Stimulated activated CD4-positive, alpha-beta T cell treated with anti-CD3 and anti-CD28 coated beads, Interleukin-15, amount 100 ng/mL, for 1 hour (primary cell): ENCODE measurements at places on chromosomes 5 and 9.

DNA sequence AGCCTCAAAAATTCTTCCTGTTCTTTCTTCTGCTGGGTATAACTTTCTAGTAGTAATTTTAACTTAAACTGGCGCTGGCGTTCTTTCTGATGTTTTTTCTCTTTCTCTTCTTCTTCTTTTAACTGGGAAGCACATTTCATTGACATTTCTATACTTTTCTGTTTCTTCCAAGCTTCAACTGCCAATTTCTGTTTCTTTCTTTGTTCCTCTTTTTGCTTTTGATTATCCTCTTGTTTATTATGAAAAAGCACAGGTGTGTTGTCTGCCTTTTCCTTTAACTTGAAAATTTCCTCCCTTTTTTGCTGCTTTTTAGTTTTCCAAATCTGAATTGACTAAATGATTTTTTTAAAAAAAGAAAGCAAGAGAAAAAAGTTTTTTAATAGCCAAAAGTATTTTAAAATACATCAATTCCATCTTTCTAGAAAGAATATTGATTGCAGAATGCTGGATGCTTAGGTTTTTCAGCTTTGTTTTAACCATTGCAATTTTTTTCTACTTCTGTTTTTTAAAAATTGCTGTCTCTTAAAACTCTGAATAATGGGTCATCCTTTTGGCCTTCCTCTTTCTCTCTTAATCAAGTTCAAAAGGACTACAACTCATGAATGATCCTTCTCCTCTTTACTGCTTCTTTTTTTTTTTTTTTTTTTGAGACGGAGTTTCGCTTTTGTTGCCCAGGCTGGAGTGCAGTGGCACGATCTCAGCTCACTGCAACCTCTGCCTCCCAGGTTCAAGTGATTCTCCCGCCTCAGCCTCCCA is 8.8 kb upstream of the PGGT1B start:
- no peak for DNase-seq

- DNase-seq, result no peak
Measured at GRCh38 chr5:142048272-142048671, 35.4 kb upstream of the GNPDA1 start.

GRCh38 chr9:5556101-5556705 is 45.9 kb downstream of the PDCD1LG2 start:
- no peak for DNase-seq

- no peak for DNase-seq
Measured at GRCh38 chr5:72210888-72211678, 103.8 kb downstream of the MAP1B start.

GRCh38 chr5:151110122-151110681 is 29.4 kb upstream of the TNIP1 start:
- no peak for DNase-seq

DNA sequence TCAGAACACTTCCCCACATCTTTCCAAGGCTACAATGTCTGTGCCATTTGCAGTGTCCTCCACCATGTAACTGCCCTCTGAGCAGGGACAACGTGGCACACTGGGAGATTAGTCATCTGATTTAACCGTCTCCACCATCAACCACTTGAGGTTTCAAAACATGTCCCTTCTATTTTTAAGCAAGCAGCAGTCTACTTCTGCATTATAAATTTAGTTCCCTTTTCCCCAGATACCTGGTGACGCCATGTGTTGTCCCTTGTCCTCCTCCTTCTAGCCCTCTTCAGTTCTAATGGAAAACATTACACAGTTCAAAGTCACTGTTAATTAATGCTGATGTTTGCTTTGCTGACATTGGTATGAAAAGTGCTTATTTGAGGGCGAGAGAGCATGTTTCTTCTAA is 52.8 kb downstream of the ATP10B start:
- DNase-seq, result no peak

GRCh38 chr5:174491761-174492350 is 232.5 kb upstream of the MSX2 start:
- no peak for DNase-seq

DNA sequence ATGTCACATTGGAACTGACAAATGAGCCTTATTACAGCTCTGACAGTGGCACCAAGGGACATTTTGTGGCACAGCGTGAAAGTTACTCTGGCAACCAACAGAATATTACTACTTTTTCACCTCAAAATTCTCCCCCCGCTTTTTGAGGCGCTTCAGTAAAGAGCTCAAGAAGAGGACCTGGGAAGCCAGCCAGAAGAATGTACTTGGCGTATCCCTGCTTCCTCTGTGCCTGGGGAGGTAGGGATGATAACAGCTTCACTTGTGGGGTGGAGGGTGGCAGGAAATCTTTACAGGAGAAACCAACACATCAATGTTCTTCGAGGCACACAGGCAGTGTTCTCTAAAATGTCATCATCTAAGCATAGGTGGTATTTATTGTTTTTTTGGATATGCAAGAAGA is 624.1 kb downstream of the NR2F1-AS1 start:
- DNase-seq, result no peak

- DNase-seq, result no peak
Measured at GRCh38 chr5:181109489-181110013, 21.4 kb downstream of the OR2V1 start.

- DNase-seq, result no peak
Measured at GRCh38 chr9:136022731-136023409, 61.7 kb upstream of the UBAC1 start.

- no peak for DNase-seq
Measured at GRCh38 chr5:55904152-55904551, 53.0 kb downstream of the IL31RA start.

GRCh38 chr5:80871541-80871961 is 88.6 kb upstream of the RASGRF2 start:
- DNase-seq, result no peak

- DNase-seq, result no peak
Measured at GRCh38 chr5:111197523-111197922, 26.7 kb upstream of the CAMK4 start.

- no peak for DNase-seq
Measured at GRCh38 chr9:130214776-130215340, 42.7 kb downstream of the NCS1 start.

- DNase-seq, result no peak
Measured at GRCh38 chr5:54469622-54470021, 14.1 kb downstream of the HSPB3 start.

- no peak for DNase-seq
Measured at GRCh38 chr9:114086607-114087006, 8.5 kb upstream of the AMBP start.

DNA sequence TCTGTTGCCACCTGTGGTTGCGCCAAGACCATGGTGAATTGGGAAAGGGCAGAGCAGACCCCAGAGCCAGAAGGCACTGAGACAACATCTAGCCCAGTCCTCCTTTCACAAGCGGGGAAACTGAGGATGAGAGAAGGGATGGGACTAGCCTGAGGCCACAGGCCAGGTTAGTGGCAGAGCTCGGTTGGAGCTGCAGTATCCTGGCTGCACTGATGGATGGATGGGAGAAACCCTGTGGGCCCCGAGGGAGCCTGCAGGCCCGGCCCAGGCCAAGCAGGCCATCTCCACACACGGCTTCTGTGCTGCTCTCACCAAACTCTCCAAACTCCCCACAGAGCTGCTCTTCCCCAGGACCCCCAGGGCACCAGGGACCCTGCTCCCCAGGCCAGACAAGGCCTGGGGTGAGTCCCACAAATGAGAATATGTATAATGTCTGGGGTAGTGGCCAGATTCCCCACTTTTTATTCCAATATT is 60.2 kb downstream of the TSTD2 start:
- no peak for DNase-seq

DNA sequence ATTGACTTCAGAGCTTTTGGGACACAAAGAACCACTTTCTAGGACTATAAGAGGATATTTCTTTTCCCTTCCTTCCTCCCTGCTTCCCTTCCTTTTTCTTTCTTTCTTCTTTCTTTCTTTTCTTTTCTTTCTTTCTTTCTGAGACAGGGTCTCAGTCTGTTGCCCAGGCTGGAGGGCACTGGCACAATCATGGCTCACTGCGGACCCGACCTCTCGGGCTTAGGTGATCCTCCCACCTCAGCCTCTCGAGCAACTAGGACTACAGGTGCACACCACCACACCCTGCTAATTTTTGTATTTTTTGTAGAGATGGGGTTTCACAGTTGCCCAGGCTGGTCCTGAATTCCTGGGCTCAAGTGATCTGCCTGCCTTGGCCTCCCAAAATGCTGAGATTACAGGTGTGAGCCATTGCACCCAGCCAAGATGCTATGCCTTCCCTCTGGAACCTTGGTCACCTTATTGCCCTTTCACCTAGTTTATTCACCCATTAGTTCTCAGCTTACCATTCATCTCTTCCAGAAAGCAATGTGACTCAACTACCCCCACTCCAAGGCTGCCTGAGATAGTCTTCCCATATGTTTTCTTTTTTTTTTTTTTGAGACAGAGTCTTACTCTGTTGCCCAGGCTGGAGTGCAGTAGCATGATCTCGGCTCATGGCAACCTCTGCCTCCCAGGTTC is 10.1 kb downstream of the PLIN2 start:
- no peak for DNase-seq

- DNase-seq, result no peak
Measured at GRCh38 chr5:123527190-123527589, 15.2 kb downstream of the CSNK1G3 start.

DNA sequence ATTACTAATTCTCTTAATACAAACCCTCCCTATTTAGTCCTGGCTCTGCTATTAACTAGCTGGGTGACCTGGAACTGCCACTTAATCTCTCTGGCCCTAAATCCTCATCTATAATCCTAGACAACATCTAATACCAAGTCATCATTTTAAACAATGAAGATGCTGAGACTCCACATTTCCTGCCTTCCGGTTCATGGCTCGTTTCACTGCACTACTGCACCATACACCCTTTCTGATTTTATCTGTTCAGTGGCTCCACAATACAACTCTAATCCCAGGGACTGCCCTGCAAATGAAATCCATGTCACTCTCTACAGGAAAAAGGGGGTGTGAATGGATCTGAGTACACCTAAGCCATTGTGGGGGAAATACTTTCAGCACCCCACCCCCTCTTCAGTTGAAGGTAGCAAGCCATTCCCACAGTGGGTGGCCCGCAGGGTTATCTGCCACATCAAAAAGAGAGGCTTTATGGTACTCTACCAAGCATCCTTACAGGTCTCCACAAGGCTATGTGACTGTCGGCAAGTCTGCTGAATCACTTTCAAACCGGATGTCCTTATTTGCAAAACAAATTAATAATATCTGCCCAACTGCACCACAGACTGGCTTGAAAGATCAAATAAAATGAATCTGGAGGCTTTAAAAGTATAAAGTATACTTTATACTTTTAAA is 89.5 kb downstream of the EPB41L4A start:
- DNase-seq, result no peak

DNA sequence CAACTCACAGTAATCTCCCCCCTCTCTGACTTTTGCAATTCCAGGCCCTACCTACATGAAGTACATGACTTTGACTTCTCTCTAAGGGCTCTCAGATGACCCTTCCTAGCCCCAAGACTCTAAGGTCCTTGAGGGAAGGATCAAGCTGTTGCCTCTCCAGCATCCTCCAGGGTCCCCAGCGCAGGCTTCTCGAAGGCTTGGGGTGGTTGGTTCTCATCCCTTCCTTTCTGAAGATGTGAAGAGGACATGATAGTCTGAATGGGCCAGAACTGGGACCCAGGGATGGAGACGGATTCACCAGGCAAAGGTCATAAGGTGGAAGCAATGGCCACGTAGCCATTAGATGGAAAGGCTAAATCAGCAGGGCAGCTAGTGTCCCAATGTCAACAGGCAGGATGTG is 86.8 kb downstream of the NRG2 start:
- no peak for DNase-seq

DNA sequence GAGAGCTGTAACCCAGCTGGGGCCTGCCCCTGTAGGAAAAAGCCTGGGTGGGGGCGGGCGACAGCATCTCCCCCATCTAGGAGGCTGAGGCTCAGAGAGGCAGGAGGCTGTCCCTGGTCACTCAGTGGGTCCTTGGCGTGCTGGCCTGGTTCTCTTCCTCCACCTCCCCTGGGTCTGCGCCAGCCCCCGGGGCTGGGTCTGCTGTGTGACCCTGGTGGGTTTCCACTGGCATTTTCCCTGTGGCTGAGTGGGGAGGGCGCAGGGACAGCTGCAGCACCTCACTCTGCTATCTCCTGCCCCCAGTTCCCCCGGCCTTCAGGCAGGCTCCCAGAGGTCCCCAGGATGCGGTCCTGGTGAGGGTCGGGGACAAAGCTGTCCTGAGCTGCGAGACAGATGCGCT is 59.5 kb upstream of the ASS1 start:
- DNase-seq, result no peak

DNA sequence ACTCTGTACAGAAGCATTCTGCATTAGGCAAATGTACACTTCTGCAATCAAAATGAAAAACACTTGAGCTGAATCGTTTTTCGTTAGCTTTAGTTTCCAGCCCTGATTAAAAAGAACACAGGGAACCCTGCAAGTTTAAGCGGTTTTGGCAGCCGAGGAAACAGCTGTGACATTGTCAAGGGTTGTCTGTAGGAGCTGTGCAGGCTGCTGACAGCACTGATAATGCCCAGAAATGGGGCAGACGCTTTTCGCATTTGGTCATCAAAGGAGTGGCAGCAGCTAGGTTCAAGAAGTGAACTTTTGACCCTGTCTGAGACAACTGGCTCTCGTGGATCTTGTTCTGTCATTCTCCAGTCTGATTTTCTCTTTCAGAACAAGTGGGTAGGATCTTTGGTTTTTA is 165.6 kb upstream of the CCDC152 start:
- no peak for DNase-seq

- peak; percentile 67 for DNase-seq
Measured at GRCh38 chr5:188488-189481, 2.5 kb upstream of the LRRC14B start.

- DNase-seq, result no peak
Measured at GRCh38 chr5:43627028-43627427, 24.0 kb downstream of the NNT start.

DNA sequence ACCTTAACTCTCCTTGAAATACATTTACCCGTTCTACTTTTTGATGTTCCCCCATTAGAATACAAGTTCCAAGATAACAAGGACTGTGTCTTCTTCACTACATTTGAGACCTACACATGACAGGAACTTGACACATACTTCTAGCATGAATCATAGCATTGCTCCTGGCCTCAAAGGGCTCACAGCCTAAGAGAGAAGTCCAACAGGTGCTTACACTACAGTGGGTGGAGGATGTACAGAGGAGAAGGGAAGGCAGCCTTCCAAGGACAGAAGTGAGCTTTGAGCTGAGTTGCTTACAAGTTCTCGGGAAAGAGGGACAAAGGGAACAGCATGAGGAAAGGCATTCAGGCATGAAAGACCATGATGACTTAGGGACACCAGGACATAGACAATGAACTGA is 56.9 kb upstream of the MSX2 start:
- DNase-seq, result no peak

DNA sequence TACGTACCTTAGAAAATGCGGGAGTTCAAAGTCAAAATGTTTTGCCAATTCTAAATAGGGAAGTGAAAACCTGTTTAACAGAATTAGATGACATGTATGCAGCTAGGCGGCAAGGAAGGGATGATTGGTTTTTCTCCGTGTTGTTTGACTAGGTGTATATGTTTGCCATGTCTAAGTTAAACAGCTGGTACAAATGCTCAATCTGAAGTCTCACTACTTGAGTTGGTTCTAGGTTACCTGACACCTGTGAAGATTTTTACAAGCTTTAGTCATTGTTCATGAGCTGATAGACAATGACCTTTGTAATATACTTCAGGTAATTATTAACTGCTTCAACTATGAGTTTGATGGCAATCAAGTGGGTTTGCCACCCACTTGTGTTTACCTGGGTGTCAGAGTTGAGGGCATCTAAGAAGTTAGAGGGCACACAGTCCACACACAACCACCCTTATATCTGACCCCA is 74.3 kb downstream of the SLC44A1 start:
- no peak for DNase-seq
